CMK (cell line): ENCODE measurements at places on chromosomes 11 and 22.

GRCh38 chr11:73194593-73194992 lies 23.5 kb upstream of the P2RY2 start:
- DNase-seq: no peak

- no peak for DNase-seq
Observed at GRCh38 chr11:121610706-121611105, 157.9 kb upstream of the SORL1-AS1 start.

DNA sequence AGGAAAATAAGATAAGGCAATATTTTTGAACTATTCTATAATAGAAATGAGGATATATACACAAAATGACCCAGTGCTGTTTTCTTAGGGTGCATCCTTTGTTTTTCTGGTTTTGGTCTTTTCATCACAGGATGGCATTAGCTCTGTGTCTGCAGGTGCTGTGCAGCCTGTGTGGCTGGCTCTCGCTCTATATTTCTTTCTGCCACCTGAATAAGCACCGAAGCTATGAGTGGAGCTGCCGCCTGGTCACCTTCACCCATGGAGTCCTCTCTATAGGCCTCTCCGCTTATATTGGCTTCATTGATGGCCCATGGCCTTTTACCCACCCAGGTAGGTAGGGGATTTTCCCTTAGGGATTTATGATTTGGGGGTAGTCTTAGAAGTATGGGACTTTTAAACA lies 2.2 kb downstream of the TLCD5 start:
- DNase-seq: no peak

GRCh38 chr11:23111527-23111926 lies 251.3 kb upstream of the CCDC179 start:
- DNase-seq: no peak

GRCh38 chr11:94224078-94224477 lies 80.3 kb upstream of the IZUMO1R start:
- DNase-seq: no peak

GRCh38 chr11:4027746-4028145 lies 66.9 kb upstream of the RRM1 start:
- no peak for DNase-seq

DNA sequence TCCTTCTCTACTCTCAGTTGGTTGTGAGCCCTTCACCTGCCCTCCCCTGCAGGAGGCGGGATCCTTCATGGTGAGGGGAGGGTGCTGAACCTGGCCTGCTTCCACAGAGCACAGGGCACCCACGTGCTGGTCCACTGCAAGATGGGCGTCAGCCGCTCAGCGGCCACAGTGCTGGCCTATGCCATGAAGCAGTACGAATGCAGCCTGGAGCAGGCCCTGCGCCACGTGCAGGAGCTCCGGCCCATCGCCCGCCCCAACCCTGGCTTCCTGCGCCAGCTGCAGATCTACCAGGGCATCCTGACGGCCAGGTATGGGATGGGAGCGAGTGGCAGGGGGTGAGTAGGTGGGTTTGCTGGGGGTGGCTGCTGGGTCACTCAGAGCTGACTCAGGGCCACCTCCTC lies 6.3 kb downstream of the SSH3 start:
- no peak for DNase-seq

- DNase-seq: no peak
Observed at GRCh38 chr11:65059959-65060824, 1.8 kb upstream of the NAALADL1 start.

GRCh38 chr11:2672553-2673249 lies 27.1 kb downstream of the KCNQ1OT1 start:
- DNase-seq: no peak

- DNase-seq: no peak
Observed at GRCh38 chr11:72798361-72798760, 4.5 kb upstream of the STARD10 start.

DNA sequence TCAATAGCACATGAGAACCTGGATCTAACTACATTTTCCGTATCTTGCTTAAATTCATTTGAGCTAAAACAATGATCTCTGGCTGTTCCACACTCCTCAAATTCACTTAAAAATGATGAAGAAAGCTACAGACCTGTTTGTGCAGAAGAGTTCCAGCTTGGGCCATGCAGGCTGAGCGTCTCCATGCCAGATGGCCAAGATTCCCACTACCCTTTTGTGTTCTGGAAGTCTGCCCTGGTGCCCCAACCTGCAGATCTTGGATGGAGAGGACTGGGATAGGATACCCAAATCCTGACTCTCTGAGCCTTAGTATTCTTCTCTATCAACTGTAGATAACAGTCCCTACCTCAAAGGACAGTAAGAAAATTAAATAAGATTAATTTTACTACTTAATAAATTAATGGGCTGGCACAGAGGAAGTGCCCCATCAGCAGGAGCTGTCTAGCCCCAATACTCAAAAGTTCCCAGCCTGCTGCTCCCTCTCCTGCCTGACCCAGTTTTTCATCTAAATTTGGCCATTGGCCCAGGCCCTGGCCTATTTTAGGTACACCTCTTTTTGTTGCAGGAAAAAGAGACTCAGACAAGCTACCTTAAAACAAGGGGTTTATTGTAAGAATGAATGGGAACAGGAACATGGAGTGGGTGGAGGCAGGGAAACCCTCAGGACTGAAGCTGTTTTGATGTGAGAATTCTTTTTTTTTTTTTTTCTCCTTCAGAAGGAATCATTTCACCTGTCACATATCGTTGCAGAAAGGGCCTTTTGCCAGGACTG lies 81.4 kb upstream of the GRK3 start:
- DNase-seq: no peak

- DNase-seq: no peak
Observed at GRCh38 chr11:11039208-11039965, 181.5 kb upstream of the ZBED5 start.

GRCh38 chr11:133318221-133318620 lies 214.1 kb downstream of the OPCML start:
- DNase-seq: no peak

GRCh38 chr11:57668434-57668782 lies 494 bp downstream of the ZDHHC5 start:
- DNase-seq: no peak

DNA sequence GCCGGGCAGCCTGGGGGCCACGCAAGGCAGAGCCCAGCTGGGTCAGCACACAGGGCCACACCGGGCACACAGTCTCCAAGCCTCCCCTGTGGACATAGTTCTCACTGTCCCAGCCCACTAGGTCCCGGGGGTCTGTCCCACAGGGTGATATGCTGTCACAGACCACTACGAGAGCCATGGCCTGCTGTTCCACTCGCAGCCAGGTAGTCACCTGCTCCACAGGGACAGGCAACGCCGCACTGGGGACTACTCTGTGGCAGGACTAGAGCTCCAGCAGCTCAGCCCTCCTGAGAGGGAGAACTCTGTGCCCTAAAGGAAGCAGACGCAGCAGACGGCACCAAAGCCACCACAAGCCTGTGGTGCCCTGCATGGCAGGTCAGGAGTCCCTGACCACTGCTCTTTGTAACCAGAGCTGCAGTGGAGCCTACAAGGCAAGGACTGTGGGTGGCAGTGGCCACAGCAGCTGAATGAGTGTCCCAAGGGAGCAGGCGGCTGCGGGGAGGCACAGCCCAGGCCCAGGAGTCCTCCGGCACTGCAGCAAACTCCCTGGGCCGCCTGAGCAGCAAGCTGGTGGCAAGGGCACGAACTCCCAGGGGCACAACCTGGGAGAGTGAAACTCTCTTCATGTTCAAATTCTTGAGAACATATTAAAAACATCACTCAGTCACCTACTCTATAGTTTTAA lies 171.2 kb upstream of the GRK3 start:
- DNase-seq: no peak

- DNase-seq: no peak
Observed at GRCh38 chr11:111555255-111555654, 14.7 kb downstream of the LAYN start.

GRCh38 chr11:80598905-80599304 lies 1158.1 kb upstream of the TENM4 start:
- DNase-seq: no peak

DNA sequence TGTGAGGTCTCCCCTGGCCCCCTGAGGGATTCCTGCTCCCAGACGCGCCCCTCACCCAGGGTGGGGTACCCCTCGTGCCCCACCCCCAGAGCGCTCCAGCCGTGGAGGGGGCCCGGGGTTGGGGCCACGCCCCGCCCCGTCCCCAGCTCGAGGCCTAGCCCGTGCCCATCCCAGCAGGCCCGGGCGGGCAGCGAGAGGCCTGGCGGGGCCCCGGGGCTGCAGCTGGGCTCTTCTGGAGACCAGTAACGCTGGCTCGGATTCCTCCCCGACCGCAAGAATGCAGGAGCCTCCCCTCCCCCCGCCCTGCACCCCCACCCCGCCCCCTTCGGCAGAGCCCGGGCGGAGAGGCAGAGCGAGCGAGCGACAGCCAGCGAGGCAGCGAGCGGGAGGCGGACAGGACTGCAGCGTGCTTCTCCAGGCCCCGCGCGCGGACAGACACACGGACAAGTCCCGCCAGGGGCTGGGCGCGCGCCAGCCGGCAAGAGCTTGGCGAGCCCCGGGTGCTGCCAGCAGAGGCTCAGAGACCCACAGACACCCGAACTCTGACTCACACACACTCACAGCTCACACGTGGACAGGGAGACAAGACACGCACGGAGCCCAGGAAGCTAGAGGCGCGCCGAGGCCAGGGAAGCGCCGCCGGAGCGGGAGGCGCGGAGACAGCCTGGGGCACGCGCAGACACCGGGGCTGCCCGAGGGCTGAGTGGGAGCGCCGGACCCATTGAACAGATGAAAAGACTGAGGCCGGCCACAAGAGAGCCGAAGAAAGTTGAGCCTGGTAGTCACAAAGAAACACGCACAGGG lies 15.2 kb downstream of the BCL9L start:
- no peak for DNase-seq

DNA sequence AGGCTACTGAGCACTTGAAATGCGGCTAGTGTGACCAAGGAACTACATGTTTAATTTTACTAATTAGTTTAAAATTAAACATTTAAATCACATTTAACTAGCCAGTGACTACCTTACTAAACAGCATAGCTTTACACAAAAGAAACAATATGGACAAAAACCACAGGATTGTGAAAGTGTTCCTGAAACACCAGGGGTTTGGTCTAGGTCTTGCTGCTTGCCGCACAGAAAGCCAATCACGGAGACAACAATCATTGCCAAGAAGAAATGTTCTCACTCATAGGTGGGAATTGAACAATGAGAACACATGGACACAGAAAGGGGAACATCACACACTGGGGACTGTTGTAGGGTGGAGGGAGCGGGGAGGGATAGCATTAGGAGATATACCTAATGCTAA lies 309.5 kb downstream of the C11orf87 start:
- DNase-seq: no peak

GRCh38 chr11:68583041-68583446 lies 101.3 kb upstream of the GAL start:
- DNase-seq: no peak

- no peak for DNase-seq
Observed at GRCh38 chr11:114289779-114290178, 6.4 kb upstream of the NNMT start.

DNA sequence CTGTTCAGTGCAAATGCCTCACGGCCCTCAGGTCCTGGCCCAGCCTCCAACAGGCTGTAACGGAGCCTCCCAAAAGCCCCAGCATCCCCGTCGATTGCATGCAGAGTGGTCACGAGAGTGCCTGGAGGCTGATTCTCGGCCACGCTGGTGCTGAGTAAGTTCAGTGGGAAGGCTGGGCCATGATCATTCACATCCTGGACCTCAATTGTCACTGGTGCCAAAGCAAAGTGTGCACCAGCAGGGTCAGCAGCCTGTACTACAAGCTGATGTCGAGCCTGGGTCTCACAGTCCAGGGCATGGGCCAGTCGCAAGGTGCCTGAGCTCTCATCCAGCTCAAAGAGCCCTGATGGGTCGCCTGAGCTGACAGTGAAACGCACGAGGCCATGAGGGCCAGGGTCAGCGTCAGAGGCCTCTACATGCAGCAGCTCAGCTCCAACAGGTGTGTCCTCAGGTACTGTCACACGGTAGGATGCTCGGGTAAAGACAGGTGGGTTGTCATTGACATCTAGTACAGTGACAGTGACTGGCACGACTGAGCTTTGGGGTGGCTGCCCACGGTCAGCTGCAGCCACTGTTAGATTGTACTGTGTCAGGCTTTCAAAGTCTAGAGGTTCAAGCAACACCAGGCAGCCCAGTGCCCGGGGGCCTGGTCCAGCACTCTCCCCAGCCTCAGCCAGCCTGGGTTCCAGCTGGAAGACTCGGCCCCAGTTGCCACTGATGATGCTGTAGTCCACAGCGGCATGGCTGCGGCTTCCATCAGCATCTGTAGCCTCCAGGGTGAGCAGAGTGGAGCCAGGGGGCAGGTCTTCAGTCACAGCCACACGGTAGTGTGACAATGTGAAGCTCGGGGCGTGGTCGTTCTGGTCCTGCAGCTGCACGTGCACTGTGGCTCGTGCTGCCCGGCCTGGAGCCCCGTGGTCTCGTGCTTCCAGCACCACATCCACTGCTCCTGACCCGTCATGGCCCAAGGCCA lies 4.5 kb upstream of the TPP1 start:
- DNase-seq: no peak

- no peak for DNase-seq
Observed at GRCh38 chr22:32880061-32880460, 78.6 kb downstream of the TIMP3 start.

- no peak for DNase-seq
Observed at GRCh38 chr22:27193636-27194035, 536.2 kb downstream of the MIAT start.

GRCh38 chr11:79438631-79439409 lies 2.0 kb downstream of the TENM4 start:
- no peak for DNase-seq

DNA sequence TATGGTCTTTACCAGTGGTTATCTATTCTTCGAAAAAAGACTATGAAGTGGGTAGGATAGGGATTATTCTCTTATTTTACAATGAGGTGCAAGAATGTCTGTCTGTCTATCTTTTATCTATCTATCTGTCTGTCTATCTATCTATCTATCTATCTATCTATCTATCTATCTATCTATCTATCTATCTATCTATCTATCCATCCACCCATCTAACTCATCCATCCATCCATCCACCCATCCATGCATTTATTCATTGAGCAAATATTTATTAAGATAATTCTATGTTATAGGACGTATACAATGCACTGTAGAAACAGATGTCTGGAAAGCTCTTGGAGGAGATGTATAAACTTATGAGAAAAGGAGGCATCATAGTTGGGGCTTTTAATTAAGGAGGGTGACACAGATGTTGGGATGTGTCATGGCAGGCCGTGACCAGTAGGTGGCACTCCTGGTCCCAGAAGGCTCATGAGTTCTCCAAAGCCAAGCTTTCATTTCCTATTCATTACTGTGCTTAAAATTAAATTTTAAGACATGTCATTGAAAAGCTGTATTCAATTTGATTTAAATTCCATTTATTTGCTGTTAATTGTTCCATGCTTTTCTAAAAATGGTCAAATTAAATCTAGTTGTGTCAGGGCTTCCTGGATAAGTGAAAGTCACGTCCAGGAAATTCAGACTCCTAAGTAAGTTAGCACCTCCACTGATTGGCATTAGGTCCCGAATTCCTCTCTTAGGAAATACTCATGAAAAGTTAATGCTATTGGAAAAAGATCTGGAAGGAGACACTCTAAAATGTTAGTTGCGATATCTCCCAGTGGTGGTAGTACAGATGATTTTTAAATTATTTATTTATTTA lies 19.0 kb upstream of the E2F8 start:
- DNase-seq: no peak
